ENCODE measurements at places on chromosomes 5 and 9.

DNA sequence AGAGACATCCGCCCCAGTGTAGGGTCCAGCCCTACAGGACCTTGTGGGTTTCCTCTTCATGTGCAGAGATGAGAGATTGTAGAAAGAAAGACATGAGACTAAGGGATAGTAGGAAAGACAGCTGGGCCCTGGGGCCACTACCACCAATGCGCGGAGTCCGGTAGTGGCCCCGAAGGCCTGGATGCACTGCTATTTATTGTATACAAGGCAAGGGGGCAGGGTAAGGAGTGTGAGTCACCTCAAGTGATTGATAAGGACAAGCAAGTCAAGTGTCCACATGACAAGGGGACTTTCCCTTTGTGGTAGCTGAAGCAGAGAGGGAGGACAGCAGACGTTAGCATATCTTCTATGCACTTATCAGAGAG lies 6.2 kb upstream of the TMEM141 start:
- DNase-seq: no peak

DNA sequence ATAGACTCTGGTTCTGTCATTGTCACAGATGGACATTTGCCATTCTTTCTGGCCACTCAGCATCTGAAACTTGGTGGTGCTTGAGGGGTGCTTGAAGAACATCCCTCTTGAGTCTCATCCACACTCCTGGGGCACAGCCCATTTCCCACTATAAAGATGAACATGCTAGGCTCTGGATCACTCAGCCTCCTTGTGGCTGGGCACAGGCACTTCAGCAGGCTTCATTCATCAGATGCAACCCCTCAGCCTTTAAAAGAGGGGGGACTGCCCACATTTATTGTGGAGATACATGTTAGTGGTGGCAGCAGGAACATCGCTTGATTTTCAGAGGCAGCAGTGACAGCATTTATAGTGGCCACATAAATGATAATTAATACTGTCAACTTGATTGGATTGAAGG lies 124.7 kb upstream of the NIPBL start:
- no peak for DNase-seq

GRCh38 chr9:101586651-101587050 lies 8.1 kb downstream of the PPP3R2 start:
- no peak for DNase-seq

GRCh38 chr5:17184588-17184987 lies 32.8 kb upstream of the BASP1 start:
- no peak for DNase-seq

DNA sequence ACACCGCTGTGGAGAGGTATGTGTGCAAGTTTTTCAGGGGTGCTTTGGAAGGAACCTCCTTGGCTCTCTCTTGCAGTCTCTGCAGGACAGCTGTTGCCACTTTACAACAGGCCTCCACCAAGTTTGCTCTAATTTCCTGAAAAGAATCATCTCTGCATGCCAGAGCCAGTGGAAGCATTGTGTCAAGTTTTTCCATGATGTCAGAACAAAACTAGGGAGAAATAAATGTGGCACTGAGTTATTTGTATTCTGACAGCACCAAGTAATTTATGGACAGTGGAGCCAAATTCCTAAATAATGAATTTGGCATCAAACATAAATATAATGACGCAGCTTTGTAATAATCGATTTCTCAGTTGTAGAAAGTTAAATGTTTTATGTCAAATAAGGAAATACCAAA lies 146.9 kb downstream of the KIAA0825 start:
- DNase-seq: no peak

DNA sequence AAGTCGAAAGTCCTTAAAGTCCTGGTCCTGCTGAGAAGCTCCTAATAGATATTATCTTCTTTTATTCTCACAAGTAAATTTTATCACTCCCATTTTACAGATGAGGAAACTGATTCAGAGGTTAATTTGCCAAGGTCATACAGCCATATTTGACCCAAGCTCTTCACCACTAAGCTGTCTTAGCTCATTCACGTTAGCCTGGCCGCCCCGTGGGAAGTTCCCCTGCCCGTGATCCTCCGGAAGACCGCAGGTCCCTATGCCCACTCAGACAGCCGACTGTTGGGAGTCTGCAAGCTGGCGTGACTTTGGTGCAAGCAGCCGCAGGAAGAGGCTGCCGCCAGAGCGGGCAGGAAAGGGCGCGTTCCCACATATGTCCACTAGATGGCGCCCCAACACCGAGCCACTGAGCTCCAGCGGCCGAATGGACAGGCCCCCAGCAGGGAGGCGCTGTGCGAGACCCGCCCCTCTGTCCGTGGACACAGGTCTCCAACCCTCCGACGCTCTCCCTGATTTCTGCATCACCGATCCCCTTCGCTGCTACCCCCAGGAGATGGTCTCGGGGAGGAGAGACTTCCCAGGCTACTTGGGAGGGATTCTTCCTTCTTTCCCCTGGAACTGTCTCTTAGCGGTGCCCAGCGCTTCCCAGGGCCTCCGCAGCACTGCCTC lies 10.0 kb upstream of the ARAP3 start:
- peak; percentile 70 for DNase-seq

DNA sequence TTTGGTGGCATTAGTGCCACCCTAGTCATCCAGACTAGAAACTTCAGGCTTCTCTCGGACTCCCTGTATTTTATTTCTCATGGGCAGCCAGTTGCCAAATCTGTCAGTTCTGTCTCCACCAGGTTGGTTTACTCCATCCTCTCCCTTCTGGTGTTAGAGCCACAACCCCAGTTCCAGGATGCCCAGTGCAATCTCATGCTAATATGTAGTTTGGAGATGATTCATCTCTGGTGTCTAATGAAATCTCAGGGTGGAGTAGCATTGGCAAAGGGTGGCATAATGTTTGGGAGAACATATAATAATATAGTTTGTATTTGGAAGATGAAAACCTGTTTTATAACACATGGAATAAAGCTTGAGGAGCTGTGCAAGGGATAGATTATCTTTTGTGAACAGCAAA lies 30.2 kb downstream of the SLC46A2 start:
- no peak for DNase-seq

GRCh38 chr5:124980163-124980941 lies 233.9 kb upstream of the ZNF608 start:
- peak; percentile 95 for DNase-seq

GRCh38 chr9:114119242-114120191 lies 20.4 kb upstream of the KIF12 start:
- DNase-seq: no peak

- DNase-seq: no peak
These were observed 14.1 kb downstream of the ERP44 start for GRCh38 chr9:100084734-100085133.

- no peak for DNase-seq
These were observed 155.5 kb downstream of the ESM1 start for GRCh38 chr5:54829676-54830535.

GRCh38 chr5:65779643-65780042 lies 57.6 kb downstream of the NLN start:
- no peak for DNase-seq

DNA sequence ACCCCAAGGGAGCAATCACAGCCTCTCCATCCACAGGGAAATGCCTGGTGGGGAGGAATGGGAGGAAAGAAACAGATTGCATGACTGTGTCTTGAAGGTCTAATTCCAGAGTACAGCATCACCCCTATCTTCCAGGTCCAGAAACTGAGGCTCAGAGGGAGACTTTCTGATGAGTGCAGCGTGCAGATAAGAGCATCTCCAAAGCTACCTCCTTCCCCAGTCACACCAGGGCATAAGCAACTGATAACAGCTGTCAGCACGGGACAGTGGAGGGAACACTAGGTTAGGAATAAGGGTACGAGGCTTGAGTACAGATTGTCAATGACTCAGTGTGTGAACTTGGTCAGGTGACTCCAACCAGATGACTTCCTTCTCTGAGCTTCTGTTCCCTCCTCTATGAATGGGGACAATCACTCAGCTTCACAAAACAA lies 126.9 kb downstream of the KCNIP1 start:
- no peak for DNase-seq

GRCh38 chr5:156753846-156754245 lies 96.2 kb upstream of the PPP1R2B start:
- DNase-seq: no peak

DNA sequence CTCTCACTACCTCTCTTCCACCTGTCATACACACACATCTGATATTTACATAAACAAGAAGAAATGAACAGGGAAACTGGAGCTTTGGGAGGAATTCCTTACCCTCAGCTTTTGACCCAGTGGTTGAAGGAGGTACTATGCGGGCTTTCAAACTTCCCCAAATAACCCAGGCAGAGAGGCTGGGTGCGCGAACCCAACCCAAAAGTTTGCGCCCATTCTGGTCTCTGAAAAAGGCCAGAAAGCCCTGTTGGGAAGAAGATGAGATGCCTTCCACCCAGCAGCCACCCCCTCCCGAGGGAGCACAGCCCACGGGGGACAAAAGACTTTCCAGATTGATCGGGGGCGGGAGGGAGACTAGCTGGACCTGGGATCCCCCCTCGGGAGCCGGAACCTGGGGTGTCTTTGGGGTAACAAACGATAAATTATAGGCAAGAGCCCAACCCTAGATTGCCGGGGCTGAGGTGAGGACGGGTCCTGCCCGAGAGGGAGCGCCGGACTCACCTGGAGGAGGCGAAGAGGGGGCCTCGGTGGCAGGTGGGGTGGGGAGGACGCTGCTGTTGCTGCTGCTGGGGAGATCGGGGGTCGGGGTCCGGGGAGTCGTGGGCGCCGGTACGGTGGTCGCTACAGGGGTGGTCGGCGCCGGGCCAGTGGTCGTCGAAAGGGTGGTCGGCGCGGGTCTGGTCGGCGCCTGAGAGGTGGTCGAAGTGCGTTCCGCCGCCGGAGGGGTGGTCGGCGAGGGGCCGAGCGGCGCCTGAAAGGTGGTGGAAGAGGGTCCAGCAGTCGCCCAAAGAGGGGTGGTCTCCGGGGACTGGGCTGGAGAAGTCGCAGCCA lies 798 bp downstream of the MEGF9 start:
- DNase-seq: no peak

- DNase-seq: no peak
These were observed 116.7 kb downstream of the GNA14 start for GRCh38 chr9:77531400-77531799.

- DNase-seq: no peak
These were observed 32.7 kb upstream of the ZCCHC9 start for GRCh38 chr5:81268521-81269196.

DNA sequence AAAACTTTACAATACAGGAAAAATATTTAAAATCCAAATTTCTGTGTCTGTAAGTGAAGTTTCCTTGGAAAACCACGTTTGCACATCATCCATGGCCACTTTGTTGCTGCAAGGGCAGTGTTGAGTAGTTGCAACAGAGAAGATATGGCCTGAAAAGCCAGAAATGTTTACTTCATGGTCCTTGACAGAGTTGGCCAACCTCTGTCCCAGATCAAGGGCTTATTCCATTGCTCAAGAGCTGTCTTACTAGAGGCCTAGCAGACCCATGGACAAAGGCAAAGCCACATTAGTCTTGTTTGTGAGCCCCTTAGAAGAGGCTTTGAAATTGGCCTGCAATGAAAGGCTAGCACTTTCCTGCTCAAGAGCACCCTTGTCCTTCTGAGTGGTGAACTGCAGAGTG lies 119.4 kb downstream of the GAS1 start:
- no peak for DNase-seq

- DNase-seq: no peak
These were observed 73.2 kb upstream of the STXBP1 start for GRCh38 chr9:127538849-127539258.

GRCh38 chr5:159444441-159445082 lies 114.3 kb upstream of the IL12B start:
- no peak for DNase-seq

DNA sequence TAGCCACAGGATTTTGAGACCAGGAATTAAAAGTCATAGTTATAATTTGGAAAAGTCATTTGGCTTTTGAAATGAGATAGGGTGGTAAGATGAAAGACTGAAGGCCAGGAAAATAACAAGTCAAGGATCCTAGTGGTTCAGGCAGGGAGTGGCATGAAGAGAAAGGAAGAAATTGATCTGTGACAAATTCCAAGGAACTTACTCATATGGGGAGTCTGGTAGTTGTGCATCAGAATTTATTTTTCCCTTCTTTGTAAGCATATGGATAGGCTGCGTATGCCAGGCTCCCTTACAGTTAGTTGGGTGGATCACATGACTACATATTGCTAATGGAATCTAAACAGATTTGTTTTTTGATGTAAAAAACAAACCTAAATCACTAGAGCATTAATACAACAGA lies 21.0 kb downstream of the ISL1 start:
- no peak for DNase-seq

GRCh38 chr9:90309809-90310520 lies 332.7 kb downstream of the DIRAS2 start:
- DNase-seq: no peak

DNA sequence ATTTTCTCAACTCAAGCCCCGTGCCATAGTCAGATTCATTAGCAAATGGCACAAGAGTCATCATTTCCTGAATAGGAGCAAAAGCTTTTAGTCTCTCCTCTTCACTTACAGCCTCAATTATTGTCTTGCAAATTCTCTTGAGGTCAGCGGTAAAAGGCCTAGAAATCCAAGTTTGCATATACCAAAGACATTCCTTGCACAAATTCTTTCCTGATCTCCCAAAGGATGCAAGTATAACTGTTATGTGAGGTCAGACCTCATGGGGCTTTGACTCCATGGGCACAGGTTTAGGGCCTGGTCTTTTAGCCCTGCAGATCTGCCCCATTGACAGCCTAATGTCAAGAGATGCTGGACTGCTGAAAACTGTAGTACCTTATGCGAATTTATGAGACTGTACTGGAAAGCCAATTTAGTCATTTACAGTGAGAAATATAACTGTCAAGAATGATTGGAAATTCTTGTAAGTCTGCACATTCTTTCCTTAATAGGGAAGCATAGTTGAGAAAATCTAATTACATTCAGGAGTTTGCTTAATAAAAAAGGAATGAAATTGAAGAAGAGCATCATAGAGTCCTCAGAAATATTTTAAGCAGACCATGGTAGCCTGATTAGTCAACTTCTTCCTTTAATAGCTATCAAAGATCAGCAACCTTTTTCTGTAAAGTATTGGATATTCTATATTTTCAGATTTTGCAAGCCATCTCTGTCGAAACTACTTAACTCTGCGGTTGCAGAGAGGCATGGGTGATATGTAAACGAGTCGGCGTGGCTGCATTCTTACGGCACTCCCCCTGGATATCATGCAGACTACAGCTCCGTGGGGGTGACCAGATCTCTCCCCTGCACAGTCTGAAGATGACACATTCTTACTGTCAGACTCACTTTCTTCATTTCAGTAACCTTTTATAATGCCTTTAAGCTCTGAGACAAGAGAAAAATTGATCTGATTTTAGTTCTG lies 45.2 kb downstream of the GCNT4 start:
- no peak for DNase-seq

DNA sequence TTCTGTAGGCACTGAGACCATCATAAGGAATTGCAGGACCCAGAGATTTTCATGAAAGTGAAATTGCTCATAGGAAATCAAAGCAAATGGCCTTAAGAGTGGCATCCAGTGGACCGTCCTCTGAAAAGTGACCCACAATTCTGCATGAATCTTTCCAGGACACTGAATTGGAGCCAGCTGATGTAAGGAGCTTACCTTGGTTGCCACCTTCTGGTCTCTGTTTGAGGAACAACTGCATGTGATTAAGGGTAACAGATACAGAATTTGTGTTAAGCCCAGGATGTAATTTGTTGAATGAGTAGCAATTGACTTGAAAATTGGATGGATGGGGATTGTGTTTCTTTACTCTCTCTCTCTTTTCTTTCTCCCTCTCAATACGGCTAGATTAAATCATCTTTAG lies 49.9 kb upstream of the GAS1 start:
- no peak for DNase-seq

- DNase-seq: no peak
These were observed 183.7 kb downstream of the CCDC171 start for GRCh38 chr9:15736569-15736968.

GRCh38 chr5:64775291-64775690 lies 6.6 kb downstream of the CWC27 start:
- no peak for DNase-seq

All from COR-L47 (cell line).